NCI-H446 (cell line): ENCODE measurements at places on chromosomes 13 and 19.

GRCh38 chr13:62626771-62627170 is 1211.1 kb upstream of the PCDH20 start:
- DNase-seq = no peak

DNA sequence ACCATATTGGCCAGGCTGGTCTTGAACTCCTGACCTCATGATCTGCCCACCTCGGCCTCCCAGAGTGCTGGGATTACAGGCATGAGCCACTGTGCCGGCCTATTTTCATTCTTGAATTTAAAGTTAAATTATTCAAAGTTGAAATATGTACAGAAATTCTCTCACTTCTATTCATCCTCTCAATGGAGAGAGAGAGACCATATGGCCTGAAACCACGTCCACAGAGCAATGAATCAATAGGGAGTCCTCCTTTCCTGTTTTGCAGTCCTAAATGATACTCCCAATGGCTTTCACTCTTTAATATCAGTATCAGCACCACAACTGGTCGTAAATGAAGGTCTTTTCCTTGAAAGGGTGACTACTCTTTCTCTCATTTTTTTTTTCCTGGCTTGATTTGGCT is 30.5 kb upstream of the KCTD4 start:
- no peak for DNase-seq

DNA sequence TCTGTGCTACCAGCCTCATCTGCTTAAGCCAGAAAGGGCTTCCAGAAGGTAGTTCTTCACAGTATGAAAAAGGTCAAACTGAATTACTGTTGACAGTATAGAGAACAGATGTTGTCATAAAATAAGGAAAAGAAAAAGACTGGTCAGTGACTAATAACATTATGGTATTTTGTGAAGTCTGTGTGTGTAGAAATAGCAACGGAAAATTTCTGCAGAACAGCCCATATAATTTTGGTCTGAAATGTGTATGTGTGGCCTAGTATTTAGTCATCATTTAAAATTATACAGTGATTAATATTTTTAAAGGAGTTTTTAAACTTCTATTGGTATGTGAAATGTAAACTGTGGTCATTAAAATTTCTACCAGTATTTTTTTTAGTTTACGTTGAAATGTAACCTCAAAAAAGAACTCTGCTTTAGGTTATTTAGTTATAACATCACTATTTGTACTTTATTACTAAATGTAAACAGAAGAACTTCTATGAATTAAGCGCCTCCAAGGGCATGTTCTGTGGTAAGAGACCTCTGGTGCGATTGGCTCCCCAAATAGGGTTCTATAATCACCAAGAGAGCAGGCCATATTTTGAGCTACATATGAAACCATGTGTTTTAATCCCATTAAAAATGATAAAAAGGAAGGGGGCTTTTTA is 3.3 kb upstream of the GPR183 start:
- DNase-seq = no peak

DNA sequence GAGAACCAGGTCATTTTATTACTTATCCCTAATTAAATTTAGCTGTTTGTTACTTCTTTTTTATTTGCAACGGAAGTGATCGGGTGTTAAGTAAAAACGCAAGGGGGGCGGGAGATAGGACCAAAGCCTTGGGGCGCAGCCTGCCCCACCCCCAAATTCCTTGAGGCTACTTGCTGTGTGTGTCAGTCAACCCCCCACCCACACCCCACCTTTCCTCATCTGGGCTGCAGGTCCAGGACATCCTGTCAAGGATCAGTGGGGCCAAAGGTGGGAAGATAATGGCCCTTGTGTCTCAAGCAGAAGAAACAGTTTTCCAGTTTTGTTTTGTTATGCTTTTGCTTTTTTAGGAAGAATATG is 1.2 kb upstream of the FOXO1 start:
- DNase-seq = no peak

GRCh38 chr19:14782626-14783409 is 4.5 kb upstream of the ADGRE2 start:
- no peak for DNase-seq

DNA sequence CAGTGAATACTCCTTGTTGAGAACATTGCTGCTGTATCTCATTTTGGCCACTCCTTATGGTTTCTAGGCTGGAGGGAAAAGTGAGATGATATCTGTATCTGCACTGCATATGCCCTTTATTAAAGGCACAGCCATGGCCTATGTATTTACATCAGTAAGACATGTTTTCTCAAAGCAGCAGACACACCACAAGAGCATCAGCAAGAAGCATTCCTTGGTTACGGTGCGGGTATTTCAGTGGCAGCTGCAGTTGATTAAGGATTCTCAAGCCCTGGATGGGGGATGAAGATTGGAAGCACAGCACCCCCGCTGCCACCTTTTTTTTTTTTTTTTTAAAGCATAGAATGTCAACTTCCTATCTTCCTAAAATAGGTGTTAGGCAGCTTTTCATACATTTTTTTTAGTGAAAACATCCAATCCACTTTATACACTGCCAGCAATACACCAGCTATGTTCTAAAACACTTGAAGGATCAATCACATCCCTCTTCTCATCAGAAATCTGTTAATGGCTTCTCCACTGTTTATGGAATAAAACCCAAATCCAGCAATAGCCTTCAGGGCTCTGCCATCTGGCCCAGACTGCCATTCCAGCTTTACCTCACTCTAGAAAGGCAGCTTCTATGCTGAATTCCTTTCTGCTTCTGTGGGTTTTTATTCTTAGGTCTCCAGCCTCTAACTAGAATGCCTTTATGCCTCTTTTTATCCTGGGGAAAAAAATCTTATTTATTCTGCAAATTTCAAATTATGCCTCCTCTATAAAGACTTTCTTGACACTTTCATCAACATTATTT is 331.0 kb downstream of the DNAJC15 start:
- peak; percentile 30 for DNase-seq

GRCh38 chr13:99246100-99246499 is 12.1 kb downstream of the GPR18 start:
- DNase-seq = no peak

DNA sequence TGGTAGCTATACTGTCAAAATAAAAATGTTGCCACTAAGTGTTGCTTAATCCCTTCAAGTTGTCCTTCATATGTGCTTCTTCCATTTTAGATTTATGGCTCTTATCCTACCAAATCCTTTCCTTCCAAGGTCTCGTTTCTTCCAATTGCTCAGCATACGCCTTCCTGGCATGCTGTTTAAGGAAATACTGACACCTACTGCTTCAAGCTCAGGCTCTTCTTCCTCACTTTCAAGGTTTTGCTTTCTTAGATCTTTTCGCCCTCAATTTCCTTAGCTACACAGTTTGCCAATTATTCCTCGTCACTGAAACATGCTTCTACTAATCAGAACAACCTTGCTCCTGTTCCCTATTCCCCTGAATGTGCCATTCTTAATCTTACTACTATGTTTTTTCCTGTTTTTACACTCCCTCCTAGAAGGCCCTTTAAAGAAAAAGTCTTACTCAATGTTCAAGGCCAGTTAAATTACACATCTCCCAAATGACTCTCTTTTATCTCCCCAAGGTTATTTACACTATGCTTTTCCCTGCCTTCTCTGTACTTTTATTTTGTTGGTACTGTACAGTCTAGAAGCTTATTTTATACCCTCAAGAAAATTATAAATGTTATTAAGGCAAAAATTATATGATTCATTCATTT is 343.1 kb downstream of the MZT1 start:
- no peak for DNase-seq

DNA sequence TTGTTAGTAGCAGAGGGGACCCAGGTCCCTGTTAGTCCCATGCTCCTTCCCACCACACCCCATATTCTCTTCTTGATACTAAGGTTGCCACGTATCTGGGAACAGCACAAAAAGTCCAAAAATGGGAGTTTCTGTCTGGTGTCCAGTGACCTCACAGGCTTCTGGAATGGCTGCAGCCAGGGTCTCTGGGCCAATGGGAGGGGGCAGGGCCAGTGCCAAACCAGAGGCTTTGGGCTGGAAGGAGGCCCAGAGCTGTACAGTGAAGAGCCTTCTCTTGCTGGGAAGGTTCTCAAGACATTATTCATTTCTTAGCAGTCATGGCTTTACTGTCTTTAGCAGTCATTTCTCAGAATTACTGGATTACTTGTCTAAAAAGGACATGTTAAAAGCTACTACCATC is 119.2 kb downstream of the FRY start:
- no peak for DNase-seq

- no peak for DNase-seq
Observed at GRCh38 chr19:49106648-49107135, 7.5 kb upstream of the LIN7B start.

- DNase-seq = no peak
Observed at GRCh38 chr19:661427-662196, 1.4 kb downstream of the RNF126 start.

GRCh38 chr19:56159009-56159559 is 16.7 kb upstream of the GALP start:
- no peak for DNase-seq

DNA sequence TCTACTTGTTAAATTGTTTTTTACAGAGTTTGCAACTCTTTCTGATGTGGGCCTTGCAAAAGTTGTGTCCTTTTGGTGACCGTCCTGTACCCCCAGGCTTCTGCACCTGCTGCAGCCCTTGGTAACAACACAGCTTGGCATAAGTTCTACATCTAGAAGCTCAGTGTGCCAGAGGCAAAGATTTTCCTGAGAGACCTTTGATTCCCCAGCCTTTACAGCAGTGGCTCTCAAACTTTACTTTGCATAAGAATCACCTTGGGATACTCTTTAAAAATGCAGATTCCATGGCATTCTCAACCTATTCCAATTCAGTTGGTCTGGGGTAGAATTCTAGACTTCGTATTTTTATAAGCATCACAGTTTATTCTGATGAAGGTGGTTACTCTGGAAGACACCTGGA is 260.9 kb downstream of the DCT start:
- no peak for DNase-seq

DNA sequence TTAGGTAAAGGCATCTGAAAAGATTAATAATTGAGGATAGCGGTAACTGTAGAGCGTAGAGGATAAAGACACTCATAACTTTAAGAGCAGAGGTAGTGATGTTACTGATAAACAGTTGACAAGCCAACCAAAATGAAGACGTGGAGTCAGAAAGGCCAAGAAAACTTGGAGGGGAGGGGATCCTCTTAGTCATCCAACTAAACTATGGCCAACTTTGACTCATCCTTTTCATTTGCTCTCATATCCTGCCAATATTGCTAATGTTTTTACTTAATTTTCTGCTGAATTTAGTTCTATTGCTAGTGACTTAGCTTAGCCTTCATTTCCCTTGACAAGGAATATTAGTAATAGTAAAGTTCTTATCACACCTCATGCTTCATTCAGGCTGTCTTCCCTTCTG is 13.4 kb downstream of the ITGBL1 start:
- DNase-seq = no peak

GRCh38 chr19:11378319-11379189 is 4.1 kb downstream of the SWSAP1 start:
- no peak for DNase-seq

- DNase-seq = no peak
Observed at GRCh38 chr13:26012995-26013394, 38.8 kb downstream of the SHISA2 start.

- no peak for DNase-seq
Observed at GRCh38 chr13:108003626-108004025, 211.7 kb downstream of the LIG4 start.

- no peak for DNase-seq
Observed at GRCh38 chr19:29389495-29389894, 136.3 kb upstream of the VSTM2B start.

GRCh38 chr13:97258801-97259200 is 36.7 kb downstream of the MBNL2 start:
- DNase-seq = no peak

DNA sequence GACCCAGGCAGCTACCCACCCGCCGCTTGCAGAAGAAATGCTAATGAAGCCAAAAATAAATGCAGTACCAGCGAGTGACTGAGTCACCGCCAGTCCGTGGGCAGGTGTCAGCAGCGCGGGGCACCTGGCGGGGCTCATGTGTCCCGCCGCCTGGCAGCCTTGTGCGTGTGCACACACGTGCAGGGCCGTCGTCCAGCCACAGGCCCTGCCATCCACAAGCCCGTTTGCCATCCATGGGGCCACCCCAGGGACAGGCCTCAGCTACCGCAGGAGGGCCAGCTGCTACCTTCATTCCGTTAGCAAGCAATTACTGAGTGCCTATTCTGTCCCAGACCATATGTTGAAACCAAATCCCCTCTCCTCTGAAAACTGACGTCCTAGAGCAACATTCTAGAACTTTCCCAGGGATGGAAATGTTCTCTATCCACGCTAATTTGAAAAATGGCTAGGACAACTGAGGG is 20.5 kb downstream of the NCAN start:
- DNase-seq = no peak

DNA sequence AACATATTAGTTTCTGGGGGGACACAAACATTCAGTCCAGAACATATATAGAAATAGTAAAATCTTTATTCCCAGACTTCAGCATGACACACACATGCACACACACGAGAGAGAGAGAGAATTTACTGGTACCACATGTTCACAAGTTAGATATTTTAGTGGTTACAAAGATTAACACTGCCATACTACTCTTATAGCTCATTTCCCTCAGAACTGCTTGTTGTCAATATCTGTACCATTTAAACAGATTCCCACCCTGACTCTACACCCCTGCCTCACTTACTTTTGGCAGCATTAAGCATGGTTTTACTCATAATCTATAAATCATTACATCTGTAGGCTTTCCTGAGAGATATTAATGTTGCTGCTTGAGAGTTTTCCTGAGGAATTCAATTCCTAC is 524.7 kb upstream of the HTR2A start:
- DNase-seq = no peak

GRCh38 chr13:32302461-32302860 is 12.7 kb downstream of the ZAR1L start:
- no peak for DNase-seq

DNA sequence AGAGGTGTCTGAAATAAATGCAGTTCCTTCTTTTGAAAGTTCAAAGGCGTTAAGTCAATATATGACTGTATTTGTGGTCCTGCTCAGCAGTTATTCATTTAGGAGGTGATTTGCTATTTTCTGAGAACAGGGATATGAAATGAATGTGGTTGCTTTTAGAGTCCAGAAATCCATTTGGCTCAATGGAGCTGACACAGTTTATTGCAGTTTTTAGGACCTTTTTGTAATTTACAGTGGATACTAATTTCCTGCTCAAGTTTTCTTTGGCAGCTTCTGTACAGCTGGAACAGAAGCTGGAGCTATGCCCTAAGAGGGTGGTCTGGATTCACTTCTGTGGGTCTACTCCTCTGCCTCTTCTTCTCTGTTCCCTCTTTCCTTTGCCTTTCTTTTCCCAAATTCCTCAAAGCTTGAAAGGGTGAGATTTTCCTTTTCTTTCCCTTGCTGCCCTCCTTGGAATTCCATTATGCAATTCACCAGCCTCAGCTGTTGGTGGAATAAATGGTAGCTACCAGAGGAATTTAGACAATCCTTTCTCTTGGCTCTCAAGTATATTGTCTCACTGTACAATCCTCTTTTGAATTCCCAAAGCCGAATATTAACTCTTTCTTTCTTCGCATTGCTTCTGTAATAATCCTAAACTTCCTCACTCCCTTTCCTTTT is 39.9 kb downstream of the ITGBL1 start:
- no peak for DNase-seq

DNA sequence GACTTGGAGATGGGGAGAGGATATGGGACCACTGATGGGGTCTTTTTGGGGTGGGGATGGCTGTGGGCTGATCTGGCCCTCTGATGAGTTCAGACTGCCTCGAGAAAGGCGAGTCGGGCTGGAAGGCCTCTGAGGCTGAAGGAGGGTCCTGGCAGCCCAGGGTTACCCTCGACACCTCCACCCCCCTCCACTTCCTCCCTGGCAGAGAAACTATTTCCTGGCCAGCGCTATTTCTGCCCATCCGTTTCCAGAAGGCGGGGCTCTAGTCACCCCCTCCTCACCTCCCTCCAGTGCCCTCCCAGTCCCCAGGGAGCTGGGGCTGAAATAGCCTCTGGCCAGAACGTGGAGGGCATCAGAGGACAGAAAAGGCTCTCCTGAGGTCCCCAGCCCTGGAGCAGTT is 9.7 kb downstream of the EXOC3L2 start:
- no peak for DNase-seq
